ENCODE measurements at places on chromosomes 2 and 18.

- DNase-seq: no peak
Measured at GRCh38 chr18:54267701-54268100, 1.6 kb upstream of the POLI start.

- DNase-seq: no peak
Measured at GRCh38 chr2:10757814-10758286, 36.4 kb downstream of the ATP6V1C2 start.

GRCh38 chr18:44682871-44683221 is 2.2 kb downstream of the SETBP1 start:
- DNase-seq: no peak

- DNase-seq: no peak
Measured at GRCh38 chr2:200681697-200682096, 95.9 kb downstream of the AOX1 start.

- DNase-seq: no peak
Measured at GRCh38 chr18:66562279-66562678, 41.6 kb downstream of the CDH19 start.

- DNase-seq: no peak
Measured at GRCh38 chr2:182316950-182317349, 109.9 kb downstream of the PDE1A start.

DNA sequence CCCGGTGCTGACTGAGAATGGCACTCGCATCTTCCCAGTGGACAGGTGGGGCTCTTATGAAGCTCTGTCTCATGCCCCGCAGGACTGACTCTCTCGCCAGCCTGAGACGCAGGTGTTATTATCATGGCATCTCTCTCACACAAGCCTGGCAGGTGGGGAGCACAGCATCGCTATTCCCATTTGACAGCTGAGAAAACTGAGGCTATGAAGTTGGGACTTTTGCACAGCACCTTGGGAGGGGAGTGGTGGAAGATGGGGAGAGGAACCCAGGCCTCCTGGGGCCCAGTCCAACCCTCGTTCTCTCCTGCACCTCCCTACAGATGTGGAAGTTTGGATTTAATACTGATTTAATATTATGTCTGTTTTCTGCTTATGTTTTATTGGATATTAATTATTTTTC is 9.0 kb upstream of the NTSR2 start:
- no peak for DNase-seq

DNA sequence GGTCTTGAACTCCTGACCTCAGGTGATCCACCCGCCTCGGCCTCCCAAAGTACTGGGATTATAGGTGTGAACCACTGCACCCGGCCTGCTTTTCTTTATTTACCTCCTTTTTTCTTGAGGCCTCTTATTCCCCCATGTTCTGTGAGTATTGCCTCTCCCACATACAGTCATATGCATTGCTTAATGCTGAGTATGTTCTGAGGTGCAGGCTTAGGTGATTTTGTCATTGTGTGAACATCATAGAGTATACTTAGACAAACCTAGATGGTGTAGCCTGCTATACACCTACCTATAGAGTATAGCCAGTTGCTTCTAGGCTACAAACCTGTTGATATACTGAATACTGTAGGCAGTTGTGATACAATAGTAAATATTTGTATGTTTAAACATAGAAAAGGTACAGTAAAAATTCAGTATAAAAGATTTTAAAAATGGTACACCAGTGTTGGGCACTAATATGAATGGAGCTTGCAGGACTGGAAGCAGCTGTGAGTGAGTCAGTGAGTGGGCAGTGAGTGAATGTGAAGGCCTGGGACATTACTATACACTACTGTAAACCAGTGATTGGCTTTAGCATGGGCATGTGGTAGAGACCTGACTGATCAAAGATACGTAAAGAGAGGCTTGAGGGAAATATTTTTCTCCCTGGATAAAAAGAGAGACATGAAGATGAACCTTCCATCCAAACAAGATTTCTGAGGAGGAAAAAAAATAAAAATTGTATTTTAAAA is 17.6 kb downstream of the SLC39A10 start:
- DNase-seq: no peak

DNA sequence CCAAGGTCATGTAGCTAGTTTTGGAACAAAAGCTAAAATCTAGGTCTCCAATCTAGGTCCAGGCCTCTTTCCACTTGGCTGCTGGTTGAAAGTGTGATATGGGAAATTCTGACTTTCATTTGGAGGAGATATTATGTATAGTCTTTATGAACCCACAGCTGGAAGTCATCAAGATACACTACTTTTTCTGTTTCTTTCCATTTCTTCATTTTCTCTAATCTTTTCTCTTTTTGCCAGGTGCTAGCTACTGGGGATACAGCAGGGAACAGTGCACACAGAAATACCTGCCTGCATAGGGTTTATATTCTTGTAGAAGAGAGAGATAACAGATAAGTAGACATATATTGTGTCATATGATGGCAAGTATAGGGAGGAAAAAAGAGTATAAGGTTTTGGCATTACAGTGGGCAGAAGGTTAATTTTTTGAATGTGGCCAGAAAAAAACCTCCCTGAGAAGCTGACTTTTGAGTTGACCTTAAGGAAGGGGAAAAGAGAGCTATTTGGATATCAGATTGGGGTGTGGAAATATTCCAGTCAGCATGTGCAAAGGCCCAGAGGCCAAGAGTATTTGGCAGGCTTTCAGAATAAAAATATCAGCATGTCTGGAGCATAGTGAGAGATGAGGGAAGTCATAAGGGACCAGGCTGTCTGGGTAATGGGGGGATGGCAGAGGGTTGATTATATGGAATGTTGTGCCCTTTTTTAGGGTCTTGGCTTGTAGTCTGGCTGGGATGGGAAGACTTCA is 15.6 kb downstream of the IL1R1 start:
- DNase-seq: no peak

DNA sequence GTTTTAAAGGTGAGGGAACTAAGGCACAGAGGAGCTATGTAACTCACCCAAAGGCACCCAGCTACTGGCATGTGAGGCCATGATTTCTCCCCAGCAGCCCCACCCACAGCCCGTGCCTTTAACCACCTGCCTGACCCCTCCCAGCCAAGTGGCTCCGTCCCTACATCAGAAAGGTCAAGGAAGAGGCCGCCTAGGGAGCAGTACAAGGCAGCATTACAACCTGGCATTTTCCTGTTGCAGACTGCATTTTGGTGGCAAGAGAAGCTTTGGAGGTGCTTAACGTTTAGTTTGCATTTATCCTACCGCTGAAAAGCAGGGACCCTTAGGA is 17.5 kb downstream of the STEAP3 start:
- DNase-seq: no peak

- no peak for DNase-seq
Measured at GRCh38 chr18:66109981-66110380, 359.2 kb downstream of the CDH7 start.
